Effector memory CD4-positive, alpha-beta T cell (primary cell): ENCODE measurements at places on chromosomes 1 and 21.

- no peak for DNase-seq
These were observed 35.4 kb upstream of the BCL10 start for GRCh38 chr1:85311818-85312217.

DNA sequence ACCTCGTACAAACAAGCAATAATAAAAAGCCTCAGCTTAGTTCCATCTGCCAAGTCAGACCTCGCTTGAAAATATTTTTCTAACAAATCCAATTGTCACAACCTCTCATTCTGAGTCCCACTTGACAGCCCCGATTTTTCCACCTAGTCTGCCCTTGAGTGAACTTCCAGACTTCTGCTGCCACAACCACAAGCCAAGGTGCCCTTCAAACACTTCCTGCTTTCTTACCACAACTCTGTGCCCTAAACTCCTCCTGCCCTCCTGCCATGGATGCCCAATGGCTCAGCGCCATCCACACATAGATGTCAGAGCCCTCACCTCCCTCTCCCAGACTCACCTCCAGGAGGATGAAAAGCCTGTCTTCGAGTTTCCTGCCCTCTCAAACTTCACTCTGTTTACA, 3.9 kb downstream of the TMPRSS2 start:
- DNase-seq, result no peak

GRCh38 chr1:23745515-23745914, 2.2 kb downstream of the ELOA start:
- no peak for DNase-seq

DNA sequence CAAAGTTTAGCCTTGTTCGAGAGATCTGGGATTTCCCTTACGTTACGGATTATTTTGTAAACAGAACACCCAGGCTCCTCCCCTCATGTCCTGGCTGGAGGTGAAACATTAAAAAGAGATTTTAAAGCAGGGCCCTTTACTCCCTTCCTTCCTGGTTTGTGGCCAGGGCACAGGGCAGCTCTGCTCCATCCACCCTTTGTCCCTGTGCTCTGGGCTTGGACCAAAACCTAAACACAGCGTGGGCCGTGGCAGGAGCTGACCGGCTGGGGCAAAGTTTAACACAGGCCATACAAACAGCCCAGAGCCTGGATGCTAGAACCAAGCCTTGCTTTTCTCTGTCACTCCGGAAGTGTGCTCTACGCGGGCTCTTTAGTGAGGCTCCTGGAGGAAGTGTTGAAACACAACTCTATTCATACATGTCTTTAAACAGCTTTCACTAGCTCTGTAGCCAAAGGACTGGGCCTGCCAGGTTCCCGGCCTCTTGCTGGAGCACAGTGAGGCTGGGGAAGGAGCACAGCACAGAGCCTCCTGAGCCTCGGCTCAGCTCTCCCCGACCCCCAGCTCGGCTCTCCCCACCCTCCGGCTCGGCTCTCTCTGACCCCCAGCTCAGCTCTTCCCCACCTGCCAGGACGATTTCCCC, 84.7 kb downstream of the PDE9A start:
- DNase-seq, result no peak

- no peak for DNase-seq
These were observed 60.8 kb downstream of the SLC37A1 start for GRCh38 chr21:42574234-42575027.

- no peak for DNase-seq
These were observed 119.1 kb downstream of the PTPRU start for GRCh38 chr1:29355375-29355774.

DNA sequence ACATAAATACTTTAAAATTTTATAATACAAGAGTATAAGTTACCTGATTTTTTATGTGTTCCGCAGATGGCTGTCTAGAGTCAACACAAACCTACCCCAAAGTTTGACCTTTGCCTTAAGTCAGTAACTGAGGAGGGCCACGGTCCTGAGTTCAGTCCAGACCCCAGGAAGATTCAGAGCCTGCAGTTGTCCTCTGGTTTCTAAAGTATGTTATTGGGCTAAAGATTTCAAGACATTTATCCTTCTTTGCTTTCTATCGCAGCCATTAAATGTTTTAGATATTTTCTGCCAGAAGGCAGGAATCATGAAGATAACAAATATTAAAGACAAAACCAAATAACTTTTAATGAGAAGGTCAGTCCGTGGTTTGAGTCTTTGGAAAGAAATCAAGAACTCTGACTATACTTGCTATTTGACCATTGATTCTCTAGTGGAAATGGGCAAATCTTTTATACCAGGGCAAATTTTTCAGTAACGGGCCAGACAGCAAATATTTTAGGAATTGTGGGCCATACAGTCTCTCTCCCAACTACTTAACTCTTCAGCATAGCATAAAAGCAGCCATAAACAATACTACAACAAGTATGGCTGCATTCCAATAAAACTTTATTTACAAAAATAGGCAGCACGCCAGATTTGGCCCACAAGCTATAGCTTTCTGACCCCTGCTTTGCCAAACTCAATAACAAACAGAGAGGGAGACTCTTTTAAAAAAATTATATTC, 38.0 kb upstream of the HAO2 start:
- DNase-seq, result no peak

GRCh38 chr1:63810936-63811469, 37.2 kb downstream of the ROR1 start:
- DNase-seq, result no peak

DNA sequence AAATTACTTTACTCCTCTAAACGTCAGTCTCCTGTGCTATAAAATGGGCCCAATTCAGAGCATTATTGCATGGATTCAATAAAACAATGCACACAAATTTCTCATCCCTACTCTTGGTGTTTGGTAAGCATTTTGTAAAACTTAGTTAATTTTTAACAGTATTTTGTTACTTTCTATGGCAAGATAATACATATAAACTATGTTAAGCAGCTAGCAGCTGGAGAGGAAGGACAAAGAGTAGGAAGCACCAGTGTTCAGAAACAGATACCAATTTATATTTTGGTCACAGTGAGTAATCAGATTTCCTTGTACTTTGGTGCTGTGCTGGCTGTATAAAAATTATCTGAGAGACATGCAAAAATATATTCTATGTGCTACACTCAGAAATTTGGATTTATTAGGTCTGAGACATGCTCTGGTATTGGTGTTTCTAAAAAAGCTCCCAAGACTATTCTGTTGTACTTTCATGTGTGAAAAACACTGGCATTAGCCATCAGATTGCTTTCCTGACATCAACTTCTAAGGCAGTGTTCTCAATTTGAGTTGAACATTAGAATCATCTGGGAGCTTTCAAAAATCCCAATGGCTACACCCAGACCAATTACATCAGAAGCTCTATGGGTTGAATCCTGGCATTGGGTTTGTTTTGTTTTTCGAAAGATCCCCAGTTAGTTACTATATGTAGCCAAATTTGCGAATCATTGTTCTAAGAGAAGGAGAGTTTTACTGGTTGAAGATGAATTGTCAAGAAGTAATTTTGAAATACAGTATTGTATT, 100.3 kb upstream of the C1orf87 start:
- no peak for DNase-seq

DNA sequence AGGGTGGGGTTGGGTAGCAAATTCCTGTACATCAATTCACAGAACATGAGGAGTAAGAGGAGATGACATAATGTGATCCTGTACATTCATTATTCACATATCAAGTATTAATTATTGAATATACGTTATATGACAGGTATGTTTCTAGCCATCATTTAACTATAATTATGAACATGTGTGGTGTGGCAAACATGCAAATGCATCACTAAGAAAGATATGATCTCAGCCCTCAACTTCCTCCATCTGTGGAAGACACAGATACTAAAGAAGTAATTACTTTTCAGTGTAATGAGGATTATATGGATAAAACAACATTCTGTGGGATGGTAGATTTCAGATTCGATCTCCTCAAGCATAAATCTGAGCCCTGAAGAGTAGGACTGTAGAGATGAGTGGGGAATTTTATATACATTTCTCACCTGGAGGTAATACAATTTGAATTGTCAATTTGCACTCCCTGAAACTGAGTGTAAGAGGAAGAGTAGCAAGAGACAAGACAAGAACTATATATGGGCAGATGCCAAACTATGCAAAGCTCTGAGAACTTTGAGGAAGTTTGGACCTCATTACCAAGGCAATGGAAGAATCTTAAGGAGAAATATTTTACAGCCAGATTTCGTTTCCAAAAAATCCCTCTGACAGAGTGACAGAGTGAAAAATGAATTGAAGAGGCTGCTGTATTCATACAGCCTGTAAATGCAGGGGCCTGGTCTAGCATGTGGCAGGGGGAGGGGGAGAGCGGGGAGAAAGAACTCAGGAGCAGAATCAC, 275.5 kb downstream of the TPR start:
- no peak for DNase-seq

DNA sequence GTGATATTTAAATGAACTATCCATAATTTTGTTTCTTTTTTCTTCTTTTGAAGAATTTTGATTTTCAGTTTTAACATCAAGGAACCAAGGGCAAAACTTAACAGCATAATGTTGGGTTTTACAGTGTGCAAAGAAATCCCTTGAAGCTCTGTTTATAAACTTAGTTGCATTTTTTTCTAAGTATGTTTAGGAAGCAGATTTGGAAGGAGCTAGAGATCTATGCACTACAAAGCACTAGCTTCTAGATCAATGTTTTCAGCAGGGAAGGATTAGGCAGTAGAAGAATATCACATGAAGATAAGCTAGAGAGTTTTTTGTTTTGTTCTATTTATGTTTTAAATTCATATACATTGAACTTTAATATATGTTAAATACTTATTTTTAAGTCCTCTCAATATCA, 250.6 kb upstream of the C1orf105 start:
- DNase-seq, result no peak

GRCh38 chr1:11518016-11518701, 39.2 kb downstream of the DISP3 start:
- DNase-seq, result no peak

- DNase-seq, result peak; percentile 56
These were observed 1.3 kb downstream of the POU2F1 start for GRCh38 chr1:167221738-167222610.

DNA sequence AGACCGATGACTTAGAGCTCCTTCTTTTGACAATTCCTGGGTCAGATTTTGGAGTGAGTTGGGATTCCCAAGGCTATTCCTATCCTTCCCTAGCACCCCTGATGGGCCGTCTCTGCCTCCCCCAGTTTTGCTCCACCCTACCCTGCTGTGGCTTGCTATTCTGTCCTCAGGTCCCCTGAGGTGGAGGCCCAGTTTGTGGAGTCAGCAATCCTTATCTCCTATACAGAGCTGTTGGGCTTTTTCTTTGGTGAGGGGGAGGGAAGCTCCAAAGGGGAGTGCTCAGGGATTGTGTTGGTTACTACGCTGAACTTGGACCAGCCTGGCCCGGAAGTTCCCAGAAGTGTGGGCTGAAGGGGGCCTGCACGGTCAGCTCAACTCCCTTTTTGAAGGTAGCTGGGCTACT, 7.6 kb downstream of the SESN2 start:
- no peak for DNase-seq

- no peak for DNase-seq
These were observed 19.8 kb downstream of the MIER1 start for GRCh38 chr1:66944330-66945274.

DNA sequence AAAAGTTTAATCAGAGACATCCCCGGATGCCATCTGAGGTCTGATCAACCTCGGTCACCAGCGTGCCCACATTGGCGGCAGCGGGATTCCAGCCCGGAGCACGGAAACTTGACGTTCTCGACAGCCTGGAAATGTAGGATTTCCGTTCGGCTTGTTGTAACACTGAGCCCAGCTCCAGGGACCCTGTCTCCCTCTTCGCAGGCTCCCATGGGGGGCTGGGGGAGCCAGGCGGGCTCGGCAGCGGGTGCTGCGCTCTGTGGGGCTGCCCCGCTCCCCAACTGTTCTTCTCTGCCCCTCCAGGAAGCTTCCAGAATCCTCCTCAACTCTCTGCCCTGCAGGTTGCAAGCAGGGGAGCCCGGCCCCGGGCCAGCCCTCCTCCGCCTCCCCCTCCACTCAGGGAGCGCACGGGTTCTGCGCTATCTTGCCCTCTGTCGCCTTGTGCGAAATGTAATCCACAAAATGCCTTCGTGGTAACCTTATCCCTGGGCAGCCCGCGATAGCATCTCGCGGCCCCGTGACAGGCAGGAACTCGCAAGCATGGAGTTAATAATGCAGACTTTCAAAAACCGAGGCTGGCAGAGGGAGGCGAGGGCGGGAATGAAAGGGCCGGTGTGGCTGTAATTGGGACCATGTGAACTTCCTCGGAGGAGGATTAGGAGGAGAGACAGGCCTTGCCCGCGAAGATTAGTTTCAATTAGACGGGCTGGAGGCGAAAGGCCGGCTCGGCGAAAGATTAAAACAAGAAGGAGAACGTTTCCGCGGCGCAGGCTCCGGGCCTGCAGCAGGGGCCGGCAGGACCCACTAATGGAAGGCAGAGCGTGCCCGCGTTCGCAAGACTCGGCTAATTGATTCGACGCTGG, 53.9 kb upstream of the TTC34 start:
- DNase-seq, result no peak

DNA sequence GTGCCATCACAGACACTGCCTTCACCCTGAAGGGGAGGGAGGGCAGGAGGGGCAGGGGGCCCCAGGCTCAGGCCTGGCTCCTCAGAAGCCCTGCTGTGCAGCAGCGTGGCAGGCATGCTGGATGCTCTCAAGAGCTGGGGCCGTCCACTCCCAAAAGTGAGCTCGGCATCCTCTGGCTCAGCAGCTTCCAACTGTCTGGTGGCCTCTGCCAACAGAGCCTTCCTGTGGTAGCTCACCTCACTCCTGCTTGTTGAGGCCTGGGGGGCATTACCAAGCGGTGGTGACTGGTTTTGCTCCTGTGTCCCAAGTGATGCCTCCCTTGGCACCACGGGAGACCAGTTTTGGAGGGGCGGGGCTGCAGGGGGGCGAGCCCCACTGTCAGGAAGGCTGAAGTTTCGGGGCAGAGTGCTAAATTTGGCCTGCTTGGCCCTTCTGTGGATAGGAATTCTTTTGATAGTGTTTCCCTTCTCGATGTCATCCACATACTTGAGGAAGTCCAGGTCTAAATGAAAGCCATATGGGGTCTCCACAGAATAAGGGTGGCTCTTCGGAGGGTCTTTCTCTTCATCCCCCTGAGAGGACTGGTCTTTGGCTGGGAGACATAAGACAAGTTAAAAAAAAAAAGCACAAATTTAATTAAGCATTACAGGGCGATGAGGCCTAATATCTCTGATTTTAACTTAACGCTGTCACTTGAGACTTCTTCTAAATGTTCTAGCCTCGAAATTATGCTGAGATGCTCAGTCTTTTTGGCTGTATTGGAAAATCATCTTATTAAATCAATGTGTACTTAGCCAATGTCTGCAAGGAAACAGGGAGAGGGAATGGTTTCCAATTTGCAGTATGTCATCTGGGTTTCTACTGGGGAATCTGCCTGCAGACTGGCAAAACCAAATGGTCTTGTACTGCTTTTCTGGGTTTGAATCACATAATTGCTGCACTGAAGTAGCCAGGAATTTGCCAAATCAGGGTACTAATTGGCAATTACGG, 44.4 kb downstream of the KANK4 start:
- DNase-seq, result no peak

GRCh38 chr1:229554886-229555621, 3.5 kb downstream of the ABCB10 start:
- no peak for DNase-seq

- DNase-seq, result no peak
These were observed 57.9 kb upstream of the TENT5B start for GRCh38 chr1:27070390-27071048.

GRCh38 chr21:37452227-37452626, 85.7 kb downstream of the DYRK1A start:
- no peak for DNase-seq

GRCh38 chr1:51715369-51715768, 98.5 kb downstream of the OSBPL9 start:
- no peak for DNase-seq

GRCh38 chr1:211285196-211285595, 26.0 kb downstream of the RCOR3 start:
- no peak for DNase-seq
